ENCODE measurements at places on chromosomes 7 and 10.

DNA sequence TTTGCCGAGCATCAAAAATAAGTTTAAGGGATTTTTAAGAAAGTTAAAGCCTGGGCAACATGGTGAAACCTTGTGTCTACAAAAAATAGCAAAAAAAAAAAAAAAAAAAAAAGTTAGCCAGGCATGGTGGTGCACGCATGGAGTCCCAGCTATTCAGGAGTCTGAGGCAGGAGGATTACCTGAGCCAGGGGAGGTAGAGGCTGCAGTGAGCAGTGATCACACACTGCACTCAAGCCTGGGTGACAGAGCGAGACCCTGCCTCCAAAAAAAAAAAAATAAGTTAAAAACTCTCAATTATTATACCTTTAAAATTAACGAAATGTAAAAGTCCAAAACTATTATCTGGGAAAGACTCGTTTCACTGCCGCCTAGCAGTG lies 35.0 kb upstream of the DAGLB start:
- no peak for DNase-seq

GRCh38 chr10:97640868-97641811 lies 669 bp downstream of the PI4K2A start:
- DNase-seq, result peak; percentile 27

DNA sequence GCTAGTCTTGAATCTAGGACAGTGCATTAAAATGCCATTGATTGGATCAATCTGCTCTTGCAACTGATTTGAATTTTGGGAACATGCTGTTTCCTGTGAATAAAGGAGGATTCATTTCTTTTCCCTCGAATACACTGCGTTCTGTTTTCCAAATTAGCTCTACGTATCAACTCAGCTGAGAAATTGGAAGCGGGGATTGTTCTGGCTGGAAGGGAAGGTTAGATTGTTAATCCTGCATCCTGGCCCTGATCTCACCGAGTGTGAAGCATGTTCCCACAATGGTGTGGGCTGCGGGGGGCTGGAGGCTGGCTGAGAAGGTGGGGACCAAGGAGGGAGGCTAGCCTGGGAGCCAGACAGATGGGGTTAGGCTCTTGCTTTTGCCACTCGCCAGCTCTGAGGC lies 17.6 kb downstream of the HTRA1 start:
- no peak for DNase-seq

- no peak for DNase-seq
Measured at GRCh38 chr7:112439476-112439875, 10.8 kb upstream of the IFRD1 start.

DNA sequence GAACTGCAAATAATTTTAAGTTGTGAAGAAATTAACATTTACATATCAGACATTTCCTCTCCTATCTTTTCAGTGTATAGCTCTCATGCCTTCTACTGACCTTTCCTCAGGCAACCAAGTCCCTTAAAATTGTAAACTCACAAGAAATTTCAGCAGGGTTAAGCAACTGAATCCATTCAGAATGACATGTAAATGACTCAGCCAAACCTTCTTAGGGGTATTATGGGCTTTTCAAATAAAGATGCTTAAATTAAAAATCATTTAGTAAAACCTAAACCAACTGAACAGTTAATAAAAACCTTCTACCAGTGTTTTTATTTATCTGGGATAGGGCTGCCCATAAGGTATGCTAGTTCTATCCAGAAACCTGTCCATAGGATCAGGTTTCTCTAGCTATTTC lies 20.7 kb downstream of the WAPL start:
- DNase-seq, result no peak

DNA sequence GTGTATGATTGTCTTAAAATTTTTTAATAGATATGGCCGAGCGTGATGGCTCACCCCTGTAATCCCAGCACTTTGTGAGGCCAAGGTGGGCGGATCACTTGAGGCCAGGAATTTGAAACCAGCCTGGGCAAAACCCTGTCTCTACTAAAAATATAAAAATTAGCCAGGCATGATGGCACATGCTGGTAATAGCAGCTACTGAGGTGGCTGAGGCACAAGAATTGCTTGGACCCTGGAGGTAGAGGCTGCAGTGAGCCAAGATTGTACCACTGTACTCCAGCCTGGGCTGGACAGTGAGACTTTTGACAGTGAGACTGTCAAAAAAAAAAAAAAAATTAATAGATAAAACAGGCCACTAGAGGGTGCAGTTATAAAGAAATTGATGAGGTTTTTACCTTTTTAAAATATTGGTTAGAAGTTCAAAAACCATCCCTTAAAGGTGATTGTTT lies 20.5 kb downstream of the NOM1 start:
- DNase-seq, result peak; percentile 21

DNA sequence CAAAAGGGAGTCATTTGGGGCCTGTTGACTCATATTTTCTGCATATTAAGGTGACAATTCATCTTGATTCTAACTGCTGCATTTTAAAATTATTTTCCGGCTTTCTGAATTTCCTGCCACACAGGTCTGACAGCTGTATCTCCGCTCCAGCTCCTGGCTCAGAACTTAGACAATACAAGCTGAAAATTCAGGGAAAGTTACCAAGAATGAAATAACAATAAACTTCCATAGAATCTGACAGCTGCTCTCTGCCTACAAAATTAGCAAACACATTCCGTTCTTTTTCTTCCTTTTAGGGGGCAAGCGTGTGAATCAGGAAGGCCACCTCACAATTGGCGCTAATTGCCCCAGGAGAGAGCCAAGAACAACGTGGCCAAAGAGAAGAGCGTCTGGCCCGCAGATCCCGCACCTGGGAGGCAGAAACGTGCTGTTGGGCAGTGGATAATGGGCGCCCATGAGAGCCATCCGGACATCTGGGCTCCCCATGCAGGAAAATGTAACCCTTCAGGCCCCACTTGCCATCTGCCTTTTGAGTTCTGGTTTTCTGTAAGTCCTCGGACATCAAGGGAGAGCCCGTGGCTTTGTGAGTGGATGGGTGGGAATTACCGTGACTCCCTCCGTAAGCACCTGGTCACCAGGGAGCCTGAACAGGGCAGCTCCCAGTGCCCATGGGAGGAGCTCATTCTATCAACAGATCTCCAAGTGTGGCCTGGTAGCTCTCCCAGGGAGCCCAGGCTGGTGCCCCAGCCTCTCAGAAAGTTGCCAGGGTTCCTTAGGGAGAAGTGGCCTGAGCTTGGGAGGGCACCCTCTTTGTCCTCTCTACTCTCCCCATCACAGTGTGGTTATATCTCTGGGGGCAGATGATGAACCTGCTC lies 5.0 kb downstream of the CLRN3 start:
- no peak for DNase-seq

GRCh38 chr10:102147561-102147960 lies 4.6 kb upstream of the NOLC1 start:
- no peak for DNase-seq

GRCh38 chr10:34280599-34281374 lies 534.3 kb downstream of the PARD3 start:
- DNase-seq, result no peak

DNA sequence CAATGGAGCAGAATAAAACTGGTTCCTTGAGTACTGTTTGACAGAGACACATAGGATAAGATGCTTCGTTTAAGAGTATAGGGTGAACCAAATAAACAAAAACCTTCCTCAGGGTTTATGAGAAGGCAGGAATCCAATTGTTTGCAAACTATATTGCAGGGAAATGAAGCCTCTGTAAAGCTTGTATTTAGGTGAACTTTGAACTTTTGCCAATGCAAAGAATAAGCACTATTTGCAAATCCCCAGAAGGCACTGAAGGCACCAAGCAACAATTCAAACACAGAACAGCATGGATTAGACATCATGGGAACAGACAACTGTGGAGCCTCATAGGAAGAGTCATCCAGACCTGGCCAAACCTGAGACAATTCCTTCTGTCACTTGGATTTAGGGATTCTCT lies 47.1 kb upstream of the WASL start:
- no peak for DNase-seq

Data from hematopoietic multipotent progenitor cell treated with erythropoietin and hydrocortisone succinate and interleukin-3 and kit ligand, for 8 days (in vitro differentiated cells).